ENCODE measurements at places on chromosomes 2 and 18.

GRCh38 chr2:202204855-202205254 is 33.5 kb downstream of the SUMO1 start:
- no peak for DNase-seq

DNA sequence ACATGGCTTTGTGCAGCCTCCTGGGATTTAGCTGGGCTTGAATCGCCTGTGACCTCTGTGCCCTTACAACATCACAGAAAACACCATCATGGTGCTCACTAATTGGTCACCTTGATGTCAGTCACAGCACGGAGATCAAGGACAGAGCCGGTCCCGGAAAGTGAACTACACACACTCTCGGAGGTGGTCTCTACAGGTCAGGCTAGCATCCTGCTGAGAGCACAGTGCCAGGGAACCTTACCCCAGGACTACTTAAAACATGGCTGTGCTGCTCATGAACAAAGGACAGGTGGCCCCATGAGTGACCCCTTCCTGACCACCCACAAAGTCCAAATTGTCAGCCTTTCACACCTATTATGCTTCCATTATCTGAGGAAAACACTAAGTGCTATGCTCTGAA is 1782.1 kb upstream of the CELF4 start:
- DNase-seq = no peak

DNA sequence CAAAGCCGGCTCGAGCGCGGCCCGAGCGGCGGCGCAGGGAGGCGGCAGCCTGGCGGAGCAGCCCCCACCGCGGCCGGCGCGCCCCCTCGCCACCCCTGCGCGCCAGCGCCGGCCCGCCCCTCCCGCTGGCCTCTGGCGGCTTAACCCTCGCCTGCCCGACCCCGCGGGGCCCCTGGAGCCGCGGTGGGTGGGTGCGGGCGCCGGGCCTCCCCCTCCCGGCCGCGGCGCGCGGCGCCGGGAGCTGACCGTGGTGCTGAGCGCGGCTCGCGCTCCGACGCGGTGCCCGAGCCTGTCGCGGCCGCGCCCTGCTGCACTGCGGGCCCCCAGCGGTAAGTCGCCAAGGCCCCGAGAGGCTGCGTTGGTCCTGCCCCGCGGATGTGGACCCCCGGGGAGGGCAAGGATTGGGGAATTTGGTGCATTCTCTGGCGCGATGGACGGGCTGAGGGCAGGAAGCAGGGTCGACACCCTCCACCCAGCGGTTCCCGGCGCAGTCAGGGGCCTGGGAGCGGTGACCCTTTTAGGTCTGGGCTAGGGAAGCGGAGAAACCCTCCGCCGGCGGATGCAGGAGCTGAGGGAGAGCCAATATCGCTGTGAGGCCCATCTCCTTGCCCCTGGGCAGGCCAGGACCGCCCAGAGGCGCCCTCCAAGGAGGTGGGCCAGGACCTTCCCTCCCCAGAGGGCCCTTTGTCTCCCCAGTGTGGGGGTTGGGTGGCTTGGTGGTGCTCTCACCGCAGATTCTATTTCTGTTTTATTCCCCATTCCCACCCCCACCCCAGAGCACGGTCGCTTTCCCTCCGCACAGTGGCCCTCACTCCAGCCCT is 923 bp downstream of the AMER3 start:
- DNase-seq = peak; percentile 58

GRCh38 chr18:23710068-23710527 is 20.8 kb downstream of the LAMA3 start:
- DNase-seq = no peak

GRCh38 chr2:102514061-102514785 is 41.2 kb downstream of the SLC9A4 start:
- DNase-seq = no peak

DNA sequence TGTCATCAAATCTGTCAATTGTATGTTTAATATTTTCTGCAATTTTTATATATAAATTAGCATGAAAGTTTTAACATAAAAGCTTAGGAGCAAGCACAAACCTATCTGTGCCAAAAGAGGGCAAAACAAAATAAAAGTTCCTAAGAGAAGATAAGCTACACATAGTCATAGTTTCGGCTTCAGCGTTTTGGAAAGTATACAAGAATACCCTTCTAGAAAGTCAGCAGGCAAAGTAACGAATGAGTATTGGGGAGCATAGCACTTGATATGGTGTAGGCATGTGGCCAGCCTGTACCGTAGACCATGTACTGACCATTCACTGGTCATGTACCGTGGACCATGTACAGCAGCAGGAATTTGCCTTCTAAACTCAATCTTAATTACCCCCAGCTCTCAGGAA is 156.1 kb downstream of the TMEM247 start:
- DNase-seq = no peak

- DNase-seq = no peak
Observed at GRCh38 chr2:111975819-111976218, 77.4 kb downstream of the MERTK start.

- DNase-seq = no peak
Observed at GRCh38 chr2:401019-401679, 113.3 kb upstream of the ALKAL2 start.

GRCh38 chr2:80499095-80499494 is 194.5 kb upstream of the LRRTM1 start:
- no peak for DNase-seq

GRCh38 chr18:26460449-26461091 is 87.8 kb downstream of the KCTD1 start:
- no peak for DNase-seq

DNA sequence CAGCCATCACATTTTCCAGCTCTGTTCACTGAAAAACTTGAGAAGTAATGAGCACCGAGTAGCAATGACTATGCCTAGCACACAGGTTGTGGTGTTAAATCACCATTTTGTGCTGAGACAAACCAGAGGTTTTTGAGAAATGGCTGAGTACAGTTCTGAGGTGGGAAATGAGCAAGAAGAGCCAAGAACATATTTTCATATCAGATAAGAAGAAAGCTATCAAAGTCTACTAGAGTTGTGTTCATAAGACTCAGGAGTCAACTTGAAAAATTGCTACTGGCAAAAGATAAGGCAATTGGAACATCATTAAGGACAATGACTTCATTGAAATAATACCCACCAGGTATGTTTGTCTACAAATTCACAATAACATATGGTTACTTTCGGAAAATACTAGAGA is 108.1 kb downstream of the RIT2 start:
- no peak for DNase-seq

DNA sequence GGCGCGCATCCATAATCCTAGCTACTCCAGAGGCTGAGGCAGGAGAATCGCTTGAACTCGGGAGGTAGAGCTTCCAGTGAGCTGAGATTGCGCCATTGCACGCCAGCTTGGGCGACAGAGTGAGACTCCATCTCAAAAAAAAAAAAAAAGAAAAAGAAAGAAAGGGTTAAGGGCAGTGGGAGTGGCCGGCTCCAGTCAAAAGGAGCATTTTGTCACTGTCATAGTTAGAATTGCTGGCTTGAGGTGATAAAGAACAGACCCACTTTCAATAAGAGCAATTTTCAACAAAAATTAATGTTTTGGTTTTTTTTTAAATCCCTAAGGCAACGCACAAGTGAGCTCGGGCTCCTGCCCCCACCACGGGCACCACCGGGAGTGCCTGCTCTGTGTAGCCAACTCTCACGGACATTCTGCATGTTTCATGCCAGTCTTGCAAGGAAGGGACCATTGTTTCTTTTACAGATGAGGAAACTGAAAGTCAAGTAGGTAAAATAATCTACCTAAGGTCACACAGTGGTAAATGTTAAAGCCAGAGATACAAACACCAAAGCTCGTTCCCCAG is 8.5 kb downstream of the CIB4 start:
- DNase-seq = no peak

GRCh38 chr2:149089068-149089467 is 50.6 kb downstream of the LYPD6B start:
- DNase-seq = no peak

GRCh38 chr18:79988071-79988450 is 302 bp downstream of the TXNL4A start:
- no peak for DNase-seq

- DNase-seq = peak; percentile 33
Observed at GRCh38 chr2:32559136-32559535, 68.7 kb upstream of the TTC27 start.

- DNase-seq = no peak
Observed at GRCh38 chr2:115369400-115369799, 927.0 kb downstream of the DPP10 start.

DNA sequence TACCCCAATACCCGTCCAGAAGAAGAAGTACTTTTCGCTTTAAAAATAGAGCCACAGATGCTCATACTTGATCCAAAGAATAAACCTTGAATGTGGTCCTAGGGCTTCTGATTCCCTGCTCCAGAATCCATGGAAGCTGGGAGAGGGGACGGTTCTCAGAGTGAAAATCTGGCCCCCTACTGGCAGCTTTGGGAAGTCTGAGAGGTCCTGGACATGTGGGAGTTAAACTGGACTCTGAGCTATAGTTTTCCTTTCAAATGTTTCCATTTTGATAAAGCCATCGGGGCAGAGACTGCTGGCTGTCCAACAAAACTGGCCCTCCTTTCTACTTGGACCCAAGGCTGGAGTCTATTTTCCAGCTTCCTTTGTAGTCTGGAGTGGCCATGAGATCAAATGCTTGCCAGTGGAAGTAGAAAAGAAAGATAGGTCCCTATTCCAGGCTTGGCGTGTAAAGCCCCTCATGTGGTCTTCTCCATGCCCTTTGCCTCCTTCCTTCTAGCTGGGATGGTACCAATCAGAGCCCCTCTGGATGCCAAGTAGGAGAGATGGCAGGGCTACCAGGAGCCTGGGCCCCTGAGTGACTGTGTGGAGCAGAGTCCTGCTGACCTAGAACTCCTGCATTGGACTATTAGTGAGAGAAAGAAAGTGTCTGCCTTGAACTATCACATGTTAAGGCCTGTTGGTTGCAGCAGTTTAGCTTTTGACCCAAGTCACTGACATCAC is 37.7 kb upstream of the TBC1D8 start:
- DNase-seq = no peak

- no peak for DNase-seq
Observed at GRCh38 chr2:68646303-68646702, 2.9 kb downstream of the PROKR1 start.

- no peak for DNase-seq
Observed at GRCh38 chr2:217843324-217843723, 159.5 kb downstream of the TNS1 start.

GRCh38 chr2:72143441-72144273 is 4.0 kb downstream of the CYP26B1 start:
- no peak for DNase-seq

- DNase-seq = no peak
Observed at GRCh38 chr2:191892391-191892790, 45.5 kb upstream of the CAVIN2 start.

- no peak for DNase-seq
Observed at GRCh38 chr2:7025082-7025481, 107.9 kb downstream of the RNF144A start.

Measured in frontal cortex (tissue), 4 donors.